Activated CD4-positive, alpha-beta T cell treated with anti-CD3 and anti-CD28 coated beads, Interleukin-2, amount 50 U/mL, for 48 hours (primary cell): ENCODE measurements at places on chromosomes 12 and 14.

DNA sequence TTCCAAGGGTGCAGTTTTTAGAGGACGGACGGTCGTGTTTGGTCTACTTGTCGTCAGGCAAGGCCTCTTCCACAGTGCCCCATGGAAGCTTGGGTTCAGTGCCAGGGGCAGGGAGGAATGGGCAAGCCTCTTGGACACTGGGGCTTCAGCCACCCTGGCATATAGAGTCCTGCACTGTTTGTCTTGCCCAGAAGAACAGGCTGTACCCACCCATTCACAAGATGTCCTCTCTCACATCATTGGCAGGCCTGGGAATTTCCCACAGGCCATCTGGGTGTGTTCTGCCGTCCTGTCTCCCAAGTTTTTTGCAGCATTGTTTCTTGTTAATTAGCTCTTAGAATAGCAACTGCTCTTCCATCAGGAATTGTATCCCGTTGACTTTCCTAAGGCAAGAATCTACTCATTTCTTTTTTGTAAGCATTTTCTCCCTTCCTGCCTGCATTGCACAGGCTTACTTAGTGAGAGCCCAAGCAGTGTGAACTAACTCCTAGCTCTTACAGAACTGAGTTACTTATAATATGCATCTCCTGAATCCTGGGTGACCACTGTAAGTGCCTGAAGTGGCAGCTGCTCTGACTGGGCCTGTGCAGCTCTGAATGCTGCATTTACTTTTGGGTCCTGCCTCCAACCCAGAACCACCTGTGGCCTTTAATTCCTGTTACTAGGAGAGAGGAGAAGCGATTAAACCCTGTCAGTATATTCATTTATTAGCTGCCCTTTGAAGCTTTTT, 149.4 kb upstream of the HIF1A start:
- DNase-seq, result no peak

- DNase-seq, result peak; percentile 19
Observed at GRCh38 chr12:62934239-62934798, 631 bp downstream of the PPM1H start.

GRCh38 chr14:68518166-68518565, 274.7 kb downstream of the ZFP36L1 start:
- DNase-seq, result no peak

DNA sequence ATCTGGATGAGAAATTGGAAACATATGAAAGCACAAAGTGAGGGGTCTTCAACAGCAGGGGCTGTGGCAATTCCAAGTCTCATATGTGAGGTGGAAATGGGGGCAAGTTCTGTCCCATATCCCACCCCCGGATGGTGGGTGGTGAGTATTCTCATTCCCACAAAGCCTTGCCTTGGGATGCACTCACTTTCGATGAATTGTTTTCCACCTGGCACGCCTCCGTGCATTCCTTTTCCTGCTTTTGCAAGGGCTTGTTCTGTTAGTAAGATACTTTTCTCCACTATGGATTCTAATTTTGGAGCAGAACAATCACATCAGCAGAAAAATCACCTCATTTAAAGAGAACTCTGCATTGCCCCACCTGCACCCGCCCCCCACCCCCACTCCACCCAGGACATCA, 3.1 kb downstream of the LACRT start:
- no peak for DNase-seq

DNA sequence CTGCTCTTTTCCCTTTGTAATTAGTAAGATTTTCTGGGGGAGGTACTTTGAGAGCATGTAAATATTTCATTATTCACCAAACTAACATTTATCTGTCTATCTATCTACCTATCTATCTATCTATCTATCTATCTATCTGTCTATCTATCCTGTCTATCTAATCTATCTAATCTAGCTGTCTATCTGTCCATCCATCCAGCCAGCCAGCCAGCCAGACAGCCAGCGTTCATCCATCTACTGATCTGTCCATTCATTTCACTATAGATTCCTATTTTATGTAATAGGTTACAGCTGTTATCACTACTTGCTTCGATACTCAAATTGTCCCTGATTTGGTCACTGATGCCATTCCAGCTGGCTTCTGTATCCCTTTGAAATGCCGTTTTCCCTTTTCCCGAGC, 67.9 kb downstream of the PRMT8 start:
- DNase-seq, result no peak

- no peak for DNase-seq
Observed at GRCh38 chr12:82803201-82803600, 116.5 kb downstream of the TMTC2 start.

DNA sequence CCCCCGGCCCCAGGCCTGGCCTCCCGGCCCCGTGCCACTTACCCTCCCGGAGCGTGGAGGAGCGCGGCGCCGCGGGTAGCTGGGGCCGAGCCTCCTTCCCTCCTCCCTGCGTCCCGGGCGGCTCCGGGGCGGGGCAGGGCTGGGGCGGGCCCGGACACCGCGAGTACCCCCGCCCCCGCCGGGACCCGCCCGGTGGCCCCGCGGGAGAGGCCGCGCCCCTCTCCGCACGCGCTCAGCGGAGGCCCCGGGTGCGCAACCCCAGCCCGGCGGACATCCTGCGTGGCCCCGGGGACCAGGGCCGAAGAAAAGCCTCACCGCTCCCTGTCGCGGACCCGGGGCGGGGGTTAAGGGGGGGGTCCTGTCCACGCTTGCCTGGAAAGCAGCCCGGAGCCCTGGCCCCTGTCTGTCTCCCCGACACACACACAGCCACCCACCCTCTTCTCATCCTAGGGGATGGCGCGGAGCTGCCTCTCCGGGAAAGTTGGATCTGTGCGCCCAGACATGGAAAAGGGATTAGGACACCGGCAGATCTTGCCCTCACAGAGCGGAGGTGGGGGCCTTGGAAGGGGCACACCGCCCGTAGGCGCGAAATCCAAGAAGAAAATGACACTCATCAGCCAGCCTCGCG, at the start of gene SYNE3:
Gene SYNE3, minus strand, starts transcription at position 97 of the 628 bp plus-strand sequence. CDS start 40,829 bp downstream, outside the sequence.
- peak; percentile 65 for DNase-seq

DNA sequence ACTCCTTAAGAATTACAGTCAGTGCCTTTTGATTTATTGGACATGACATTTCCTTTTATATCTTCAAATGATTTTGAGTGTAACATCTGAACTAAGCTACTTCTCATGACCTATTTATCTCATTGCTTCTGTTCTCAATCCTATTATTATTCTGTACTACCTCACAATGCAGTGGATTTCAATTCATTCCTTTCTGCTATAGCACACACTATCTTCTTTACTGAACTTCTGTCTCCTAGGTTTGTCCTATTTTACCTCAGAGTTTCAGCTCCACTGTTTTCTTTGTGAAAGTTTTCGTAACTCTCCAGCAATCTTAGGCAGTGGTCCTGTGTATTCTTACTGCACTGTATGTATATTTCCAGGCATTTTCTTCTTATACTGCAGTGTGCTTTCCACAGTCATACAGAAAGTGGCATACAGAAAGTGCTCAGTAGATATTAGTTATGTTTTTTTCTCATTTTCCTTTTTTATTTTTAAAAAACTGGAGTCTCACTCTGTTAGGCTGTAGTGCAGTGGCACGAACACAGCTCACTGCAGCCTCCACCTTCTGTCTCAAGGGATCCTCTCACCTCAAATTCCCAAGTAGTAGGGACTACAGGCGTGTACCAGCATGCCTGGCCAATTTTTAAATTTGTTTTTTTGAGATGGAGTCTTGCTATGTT, 368.6 kb upstream of the RGS6 start:
- no peak for DNase-seq

GRCh38 chr12:101064721-101065120, 145.3 kb downstream of the SLC5A8 start:
- DNase-seq, result no peak

DNA sequence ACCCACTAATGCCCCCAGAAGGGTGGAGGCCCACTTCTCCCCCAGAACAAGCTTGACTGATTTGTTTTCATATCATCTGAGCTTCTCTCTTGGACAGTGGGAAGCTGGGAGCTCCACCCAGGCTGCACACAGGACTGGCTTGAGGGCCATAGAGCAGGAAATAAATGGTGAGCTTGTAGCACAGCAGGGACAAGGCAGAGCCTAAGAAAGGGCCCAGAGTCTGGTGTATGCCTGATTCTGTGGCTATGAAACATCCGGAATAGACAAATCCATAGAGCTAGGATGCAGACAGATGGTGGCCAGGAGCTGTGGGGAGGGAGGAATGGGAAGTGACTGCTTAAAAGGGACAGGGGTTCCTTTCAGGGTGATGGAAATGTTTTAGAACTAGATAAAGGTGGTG, 79.0 kb downstream of the ARL6IP4 start:
- DNase-seq, result no peak

DNA sequence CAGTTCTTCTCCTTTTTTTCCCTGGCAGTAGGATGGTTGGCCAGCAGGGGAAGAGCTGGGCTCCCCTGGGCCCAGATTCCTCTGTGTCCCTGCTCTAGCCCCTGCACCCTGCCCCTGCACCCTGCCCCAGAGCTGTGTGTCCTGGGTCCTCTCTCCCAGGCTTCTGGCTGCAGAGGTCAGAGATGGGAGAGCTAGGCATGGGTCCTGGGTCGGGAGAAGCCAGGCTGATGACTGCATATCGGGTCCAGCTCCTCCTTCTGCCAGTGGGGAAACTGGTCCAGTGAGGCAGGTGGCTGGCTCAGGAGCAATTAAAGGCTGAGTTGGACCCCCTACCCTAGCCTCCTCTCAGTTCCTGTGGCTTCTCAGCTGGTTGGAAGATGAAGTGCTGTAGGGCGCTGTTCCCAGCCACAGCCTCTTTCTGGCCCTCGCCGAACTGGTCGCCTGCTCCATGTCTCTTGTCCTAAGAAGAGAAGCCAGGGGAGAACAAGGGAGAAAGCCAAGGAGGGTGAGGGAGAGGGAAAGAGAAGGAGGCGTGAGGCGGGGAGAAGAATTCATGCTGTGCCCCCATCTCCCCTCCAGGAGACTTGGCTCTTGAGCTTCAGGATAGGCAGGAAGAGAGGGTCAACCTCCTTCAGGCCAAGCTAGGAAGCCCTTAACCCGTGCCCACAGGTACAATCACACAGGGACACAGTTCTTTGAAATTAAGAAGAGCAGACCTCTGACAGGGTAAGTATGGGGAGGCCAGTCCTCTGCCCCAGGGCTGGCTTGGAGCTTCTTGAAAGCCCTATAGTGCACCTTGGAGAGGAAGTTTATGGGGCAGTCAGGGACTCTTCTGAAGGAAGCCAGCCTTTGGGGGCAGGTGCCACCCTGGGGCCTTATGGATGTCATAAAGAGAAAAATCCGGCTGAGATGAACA, 9.5 kb downstream of the VASH1 start:
- no peak for DNase-seq
